ENCODE measurements at places on chromosomes 4 and X. TPM values are rescaled to one million over a fixed set of nuclear protein-coding genes. Genes with fewer than 3 reads are reported as not detected.

GRCh38 chrX:82748906-82749505 is 759.1 kb upstream of the POU3F4 start:
- no peaks in the 10 kb centered on the region for H3K4me1 ChIP-seq
- no peak overlapping the region for H3K27ac ChIP-seq
- no peaks in the 10 kb centered on the region for H3K27me3 ChIP-seq
- DNase-seq, result no peak
- H3K4me3 ChIP-seq, result no peak overlapping the region

The RIPPLY1 gene
- total RNA-seq, result not detected

- no peak for DNase-seq
- H3K4me1 ChIP-seq, result peaks cover 5% of the 10 kb centered on the region
- no peaks in the 10 kb centered on the region for H3K27me3 ChIP-seq
Measured at GRCh38 chrX:130083107-130083490, 27.2 kb downstream of the ELF4 start.

The DIPK2B gene
- total RNA-seq, result 2.9 TPM

GRCh38 chr4:108570993-108571569 is 49.3 kb upstream of the RPL34 start:
- no peak overlapping the region for H3K27ac ChIP-seq
- H3K36me3 ChIP-seq, result no peaks in the 10 kb centered on the region
- no peaks in the 10 kb centered on the region for H3K4me1 ChIP-seq
- DNase-seq, result no peak
- H3K27me3 ChIP-seq, result no peaks in the 10 kb centered on the region

The CPZ gene
- 12.2 TPM for total RNA-seq

The C4orf50 gene
- 0.04 TPM for total RNA-seq

GRCh38 chr4:145881989-145882388 is 56.6 kb downstream of the ZNF827 start:
- no peak overlapping the region for H3K4me3 ChIP-seq
- H3K36me3 ChIP-seq, result peaks cover 10% of the 10 kb centered on the region
- H3K4me1 ChIP-seq, result peaks cover 34% of the 10 kb centered on the region
- peak overlapping the region; percentile 57 for H3K27ac ChIP-seq

DNA sequence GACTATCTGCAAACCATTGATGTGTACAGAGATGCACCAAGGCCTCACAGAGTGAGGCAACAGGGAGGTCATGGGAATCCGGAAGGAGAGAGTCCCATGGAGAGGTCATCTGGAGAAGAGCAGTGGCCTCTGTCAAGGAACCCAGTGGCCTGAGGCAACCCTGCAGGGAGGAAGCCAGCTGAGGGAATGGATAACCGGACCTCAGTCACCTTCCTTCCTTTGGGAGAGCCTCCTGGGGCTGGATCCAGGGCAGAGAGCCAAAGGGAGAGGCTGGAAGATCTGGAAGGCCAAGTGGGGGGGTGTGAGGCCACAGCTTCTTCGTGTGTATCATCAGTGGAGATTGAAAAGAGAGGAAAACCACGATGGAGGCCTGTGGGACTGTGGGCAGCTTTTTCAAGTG is 24.3 kb upstream of the CD38 start:
- no peaks in the 10 kb centered on the region for H3K27me3 ChIP-seq
- H3K36me3 ChIP-seq, result no peaks in the 10 kb centered on the region
- no peaks in the 10 kb centered on the region for H3K4me1 ChIP-seq
- no peak overlapping the region for H3K4me3 ChIP-seq

- H3K4me3 ChIP-seq, result no peak overlapping the region
- no peaks in the 10 kb centered on the region for H3K27me3 ChIP-seq
- H3K36me3 ChIP-seq, result no peaks in the 10 kb centered on the region
- no peak for DNase-seq
- H3K4me1 ChIP-seq, result no peaks in the 10 kb centered on the region
- H3K27ac ChIP-seq, result no peak overlapping the region
Measured at GRCh38 chr4:36039026-36039425, 205.3 kb downstream of the ARAP2 start.

The H2BW2 gene
- total RNA-seq, result not detected

DNA sequence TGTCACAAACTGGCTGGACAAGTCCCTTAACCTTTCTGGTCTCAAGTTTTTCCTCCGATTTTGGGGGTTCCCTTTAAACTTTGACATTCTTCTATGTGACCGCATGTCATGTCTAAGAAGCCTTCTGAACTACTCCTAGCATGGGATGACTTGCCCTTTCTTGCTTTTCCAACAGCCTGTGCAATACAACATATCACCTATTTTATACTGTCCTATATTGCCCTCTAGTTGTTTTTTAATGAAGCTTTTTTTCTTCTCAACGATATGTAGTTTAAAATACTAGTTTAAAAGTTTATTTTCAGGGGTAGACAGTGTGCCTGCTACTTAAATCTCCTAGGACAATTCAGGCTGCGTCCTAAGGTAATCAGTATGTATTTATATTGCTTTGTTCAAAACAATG is 1.0 kb upstream of the IGBP1 start:
- DNase-seq, result no peak
- no peak overlapping the region for H3K4me3 ChIP-seq
- no peaks in the 10 kb centered on the region for H3K27me3 ChIP-seq
- peaks cover 10% of the 10 kb centered on the region for H3K36me3 ChIP-seq

DNA sequence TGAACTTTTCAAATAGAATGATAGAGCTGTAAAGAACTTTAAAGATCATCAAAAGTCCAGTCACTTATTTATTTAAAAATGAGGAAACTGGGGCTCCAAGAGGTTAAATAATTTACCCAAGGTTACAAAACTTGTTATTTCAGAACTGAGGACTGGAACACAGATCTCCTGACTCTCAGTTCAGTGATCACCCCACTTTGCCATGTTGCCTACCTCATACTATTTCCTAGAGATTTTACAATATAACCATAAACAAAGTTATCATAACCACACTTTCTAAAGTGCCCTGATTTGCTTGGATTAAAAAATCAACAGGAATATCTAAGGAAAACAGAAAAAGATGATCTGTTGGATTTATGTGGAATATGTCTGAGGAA is 7.4 kb upstream of the ACSL4 start:
- no peaks in the 10 kb centered on the region for H3K36me3 ChIP-seq
- peaks cover 10% of the 10 kb centered on the region for H3K4me1 ChIP-seq
- DNase-seq, result no peak
- no peak overlapping the region for H3K4me3 ChIP-seq
- no peak overlapping the region for H3K27ac ChIP-seq

DNA sequence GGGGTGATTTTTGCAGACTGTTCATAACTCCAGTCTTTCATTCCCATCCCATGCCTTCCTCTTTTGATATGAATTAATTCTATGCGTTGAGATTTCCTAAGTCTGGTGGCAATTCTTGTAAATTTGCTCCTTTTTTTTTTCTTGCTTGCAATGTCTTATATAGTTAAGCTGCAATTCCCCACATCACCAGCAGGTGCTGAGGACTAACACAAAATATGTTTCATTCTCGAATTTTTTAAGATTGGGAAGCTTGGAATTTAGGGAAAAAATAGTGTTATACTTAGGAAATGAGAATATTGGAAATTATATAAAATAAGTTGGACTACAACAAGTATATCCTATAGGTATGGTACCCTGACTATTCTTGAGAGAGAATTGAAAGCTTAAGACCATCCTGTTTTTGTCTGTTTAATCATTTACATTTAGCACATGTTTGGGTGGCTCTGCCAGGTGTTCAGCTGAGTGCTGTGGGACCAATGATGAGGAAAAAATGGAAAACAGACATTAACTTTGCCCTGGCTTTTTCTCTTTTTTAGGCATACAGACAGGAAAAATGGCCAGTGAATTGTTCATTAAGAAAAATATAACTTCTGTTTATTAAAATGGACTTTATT is 30.2 kb downstream of the AFF2 start:
- H3K36me3 ChIP-seq, result no peaks in the 10 kb centered on the region
- H3K4me1 ChIP-seq, result no peaks in the 10 kb centered on the region
- no peak overlapping the region for H3K4me3 ChIP-seq
- DNase-seq, result no peak

DNA sequence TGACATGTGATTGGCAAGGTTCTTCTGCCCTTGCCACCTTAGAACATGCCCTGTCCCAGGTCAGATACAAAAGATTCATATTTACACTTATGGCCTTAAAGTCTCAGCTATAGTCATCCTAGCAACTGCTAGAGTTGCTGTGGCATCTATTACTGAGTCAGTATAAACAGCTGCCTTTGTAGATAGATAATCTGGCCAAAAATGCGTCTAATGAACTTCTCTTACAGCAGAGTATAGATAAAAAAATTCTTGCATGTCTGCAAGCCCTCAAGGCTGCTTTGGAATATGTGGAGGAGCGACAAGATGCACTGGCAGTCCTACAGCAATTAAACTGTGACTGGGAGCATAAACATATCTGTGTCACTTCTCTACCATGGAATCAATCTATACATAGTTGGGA is 1209.7 kb upstream of the PABPC4L start:
- no peaks in the 10 kb centered on the region for H3K27me3 ChIP-seq
- DNase-seq, result no peak
- no peaks in the 10 kb centered on the region for H3K36me3 ChIP-seq
- H3K27ac ChIP-seq, result no peak overlapping the region
- H3K4me1 ChIP-seq, result no peaks in the 10 kb centered on the region
- no peak overlapping the region for H3K4me3 ChIP-seq

DNA sequence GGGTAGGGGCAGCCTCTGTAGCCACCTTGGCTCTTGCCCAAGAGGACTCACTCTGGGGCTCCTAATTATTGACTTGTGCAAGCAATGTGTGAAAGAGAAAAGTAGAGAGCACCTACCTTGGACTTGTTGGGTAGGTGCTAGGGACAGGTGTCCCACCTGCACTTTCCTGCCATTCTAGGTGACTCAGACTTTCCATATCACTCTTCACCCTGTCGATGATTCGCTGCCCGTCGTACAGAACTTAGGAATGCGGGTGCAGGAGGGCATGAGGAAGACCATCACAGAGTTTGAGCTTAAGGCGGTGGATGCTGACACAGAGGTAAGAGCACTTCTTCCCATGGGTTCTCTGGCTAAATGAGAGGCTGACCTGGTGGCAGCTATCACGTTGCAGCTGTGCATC is 87.3 kb upstream of the ANXA3 start:
- no peaks in the 10 kb centered on the region for H3K27me3 ChIP-seq
- no peak overlapping the region for H3K4me3 ChIP-seq
- DNase-seq, result no peak
- H3K36me3 ChIP-seq, result no peaks in the 10 kb centered on the region
- no peaks in the 10 kb centered on the region for H3K4me1 ChIP-seq

The UVSSA gene
- total RNA-seq, result 7.2 TPM
